Stimulated activated CD4-positive, alpha-beta T cell treated with anti-CD3 and anti-CD28 coated beads, Interleukin-15, amount 100 ng/mL, for 1 hour (primary cell): ENCODE measurements at places on chromosomes 16 and 17.

DNA sequence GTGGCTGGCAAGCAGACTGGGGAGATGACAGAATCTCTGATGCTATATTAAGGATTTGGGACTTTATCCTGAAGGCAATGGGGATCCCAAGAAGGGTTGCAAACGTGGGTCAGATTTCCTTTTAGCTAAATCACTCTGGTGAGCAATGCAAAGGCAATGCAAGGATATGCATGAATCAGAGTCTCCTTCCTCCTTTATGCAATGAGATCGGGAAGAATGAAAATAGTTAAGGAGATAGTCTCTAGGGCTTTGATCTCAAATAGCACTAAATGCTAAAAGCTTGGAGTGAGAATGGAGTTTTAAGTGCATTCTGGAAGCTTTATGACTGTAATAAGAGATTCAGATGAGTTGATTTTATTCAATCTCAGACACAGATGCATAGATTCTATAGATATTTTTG is 27.2 kb upstream of the SHISA9 start:
- DNase-seq = no peak

- DNase-seq = no peak
These were observed 1.2 kb upstream of the NARF start for GRCh38 chr17:82457073-82457928.

GRCh38 chr17:54678158-54678557 is 222.5 kb upstream of the TOM1L1 start:
- DNase-seq = no peak

DNA sequence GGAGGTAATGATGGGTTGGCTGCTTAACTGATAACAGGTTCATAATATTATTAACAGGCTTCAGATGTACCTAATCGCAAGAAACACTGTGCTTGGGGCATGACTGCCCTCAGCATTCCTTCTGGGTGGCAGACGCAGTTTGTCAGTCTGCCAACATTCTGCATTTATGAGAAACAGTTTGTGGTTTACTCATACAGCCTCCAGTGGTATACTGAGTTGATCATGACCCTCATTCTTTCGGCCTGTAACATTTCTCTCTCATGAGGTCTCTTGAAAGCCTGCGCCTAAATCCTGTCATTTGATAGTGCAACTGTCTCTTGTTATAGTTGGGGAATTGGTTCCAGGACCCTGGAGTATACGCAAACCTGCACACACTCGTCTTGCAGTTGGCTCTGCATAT is 4.9 kb upstream of the RUSF1 start:
- no peak for DNase-seq

GRCh38 chr16:84382396-84382795 is 14.1 kb downstream of the ATP2C2 start:
- DNase-seq = no peak

DNA sequence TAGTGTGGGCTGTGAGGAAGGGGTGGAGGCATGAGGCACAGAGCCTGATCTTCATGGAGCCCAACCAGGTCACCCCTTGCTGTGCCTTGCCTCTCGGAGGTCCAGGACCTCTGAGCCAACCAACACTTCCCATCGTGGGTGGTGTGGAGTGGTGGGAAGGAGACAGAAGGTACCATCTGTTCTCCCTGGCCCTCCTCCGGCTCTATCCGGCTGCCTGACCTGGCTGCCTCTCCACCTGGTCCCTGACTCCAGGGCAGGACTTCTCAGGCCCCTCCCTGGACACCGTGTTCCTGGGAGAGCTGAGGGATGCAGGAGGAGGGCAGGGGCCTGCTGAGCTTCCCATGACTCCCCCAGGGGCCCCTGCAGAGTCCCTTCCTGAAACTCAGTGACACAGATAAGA is 3.9 kb downstream of the PDK2 start:
- DNase-seq = no peak

GRCh38 chr17:41734139-41734948 is at the start of gene HAP1:
Gene HAP1, minus strand, starts transcription at chr17:41734643. Its CDS starts 9 bp downstream, at chr17:41734634.
- no peak for DNase-seq

GRCh38 chr17:48546924-48547807 is 2.3 kb upstream of the HOXB2 start:
- DNase-seq = no peak
